NT2/D1 (cell line): ENCODE measurements at places on chromosomes 4 and X.

- DNase-seq: no peak
These were observed 28.2 kb upstream of the GPR78 start for GRCh38 chr4:8552024-8552423.

DNA sequence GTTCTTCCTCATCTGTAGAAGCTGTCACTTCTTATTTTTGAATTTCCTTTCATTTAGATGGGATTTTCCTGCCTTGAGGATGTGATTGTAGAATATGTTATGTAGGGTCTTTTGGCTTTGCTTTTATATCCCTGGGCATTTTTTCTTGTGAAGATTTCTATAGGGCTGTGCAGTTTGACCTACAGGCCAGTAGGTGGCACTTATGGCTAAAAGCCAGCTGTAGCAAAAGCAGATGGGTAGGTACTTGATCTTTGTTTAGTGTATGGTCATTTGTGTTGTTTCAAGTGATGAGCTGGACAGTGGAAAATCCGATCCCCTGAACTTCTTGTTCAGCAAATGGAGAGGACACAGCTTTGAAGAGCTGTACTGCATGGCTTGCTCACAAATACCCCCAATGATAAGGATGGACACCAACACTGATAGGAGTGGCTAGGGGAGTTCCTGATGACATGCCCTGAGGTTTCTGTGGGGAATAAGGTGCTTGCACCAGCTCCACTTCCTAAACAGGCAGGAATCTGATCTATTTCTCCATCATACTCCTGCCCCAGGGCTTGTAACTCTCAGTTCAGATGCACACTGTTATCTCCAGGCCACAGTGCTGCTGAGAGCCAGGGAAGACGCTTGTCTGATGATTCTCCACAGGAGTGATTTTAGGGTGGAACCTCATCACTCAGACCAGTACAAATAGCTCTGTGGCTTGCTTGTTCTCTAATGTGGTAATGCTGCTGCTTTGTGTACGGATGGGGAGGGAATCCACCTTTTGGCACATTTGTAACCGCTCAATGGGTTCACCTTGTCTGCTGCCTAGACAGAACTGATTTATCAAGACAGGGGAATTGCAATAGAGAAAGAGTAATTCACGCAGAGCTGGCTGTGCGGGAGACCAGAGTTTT is 417.1 kb upstream of the MAGEB16 start:
- peak; percentile 8 for DNase-seq

DNA sequence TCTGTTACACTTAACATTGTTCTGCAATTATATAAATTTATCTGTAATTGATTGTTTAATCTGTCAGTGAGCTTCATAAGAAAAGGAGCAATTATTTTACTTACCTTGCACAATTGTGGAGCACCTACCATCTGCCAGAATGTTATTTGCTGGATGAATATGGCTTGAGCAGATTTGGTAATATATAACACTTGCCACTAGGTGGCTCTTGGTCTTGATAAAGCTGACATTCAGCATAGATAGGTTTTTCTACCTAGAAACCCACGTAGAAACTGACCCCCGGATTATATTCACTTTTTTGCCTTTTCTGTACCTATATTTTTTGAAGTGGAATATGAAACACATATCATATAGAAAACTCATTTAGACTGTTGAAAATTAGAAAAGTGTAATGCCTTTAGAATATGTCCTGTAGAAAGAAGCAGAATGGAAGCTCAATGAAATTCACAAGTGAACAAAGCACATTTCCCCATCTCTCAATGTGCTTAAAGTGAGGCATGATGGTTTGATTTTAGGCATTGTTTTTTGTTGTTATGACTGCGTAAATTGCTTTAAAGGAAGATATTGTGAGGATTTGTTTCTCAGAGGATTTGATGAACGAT is 9.5 kb downstream of the RBPJ start:
- no peak for DNase-seq

- no peak for DNase-seq
These were observed 931.6 kb upstream of the GRIA3 start for GRCh38 chrX:122252454-122252853.

- no peak for DNase-seq
These were observed at the start of gene PHEX for GRCh38 chrX:22032084-22032483. TSS of gene PHEX (plus strand) at chrX:22032325. CDS start at chrX:22033006, 681 bp downstream.
